A549 treated with RU486 at 1 μM for 4 hours (cell line): ENCODE measurements at places on chromosomes 3 and 15. TPM values are rescaled to one million over a fixed set of nuclear protein-coding genes. Genes with fewer than 3 reads are reported as not detected.

The JAGN1 gene
- total RNA-seq = 52.3 to 76.8 TPM (median 67.9 TPM) in 5 replicates

The CRABP1 gene
- total RNA-seq = 1.5 to 2.0 TPM (median 1.8 TPM) in 5 replicates

The LMAN1L gene
- not detected in 5 replicates for total RNA-seq

The CCDC39 gene
- total RNA-seq = not detected in 5 replicates

The SCG3 gene
- total RNA-seq = 0.05 to 0.06 TPM in 2 of 5 replicates, not detected in the others

The GOLGA8T gene
- 1.1 to 2.1 TPM (median 1.3 TPM) in 5 replicates for total RNA-seq

The GPR176 gene
- total RNA-seq = 10.6 to 14.4 TPM (median 13.0 TPM) in 5 replicates

The TRH gene
- total RNA-seq = not detected in 5 replicates

The PRSS50 gene
- total RNA-seq = not detected in 5 replicates

The PP2D1 gene
- total RNA-seq = not detected in 5 replicates

The BFSP2 gene
- not detected in 5 replicates for total RNA-seq

The AGBL1 gene
- total RNA-seq = not detected in 5 replicates

The PAQR5 gene
- total RNA-seq = 78.9 to 110 TPM (median 109 TPM) in 5 replicates

The FHIT gene
- 0.40 to 1.6 TPM (median 0.67 TPM) in 5 replicates for total RNA-seq
